ENCODE measurements at places on chromosomes 4 and X.

DNA sequence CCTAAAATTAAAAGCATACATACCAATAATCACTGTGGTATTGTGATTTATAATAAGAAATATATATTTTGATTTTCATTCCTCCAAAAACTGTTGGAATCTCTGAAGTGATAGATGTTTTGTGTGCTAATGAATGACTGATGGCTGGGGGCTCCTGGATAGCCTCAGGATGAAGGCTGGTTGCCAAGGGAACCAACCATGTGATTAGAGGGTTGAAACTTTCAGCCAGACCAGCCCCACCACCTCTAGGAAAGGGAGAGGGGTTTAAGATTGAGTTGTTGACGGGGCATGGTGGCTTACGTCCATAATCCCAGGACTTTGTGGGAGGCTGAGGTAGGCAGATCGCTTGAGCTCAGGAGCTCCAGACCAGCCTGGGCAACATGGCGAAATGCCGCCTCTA, 34.0 kb downstream of the HS6ST2 start:
- no peak for DNase-seq

DNA sequence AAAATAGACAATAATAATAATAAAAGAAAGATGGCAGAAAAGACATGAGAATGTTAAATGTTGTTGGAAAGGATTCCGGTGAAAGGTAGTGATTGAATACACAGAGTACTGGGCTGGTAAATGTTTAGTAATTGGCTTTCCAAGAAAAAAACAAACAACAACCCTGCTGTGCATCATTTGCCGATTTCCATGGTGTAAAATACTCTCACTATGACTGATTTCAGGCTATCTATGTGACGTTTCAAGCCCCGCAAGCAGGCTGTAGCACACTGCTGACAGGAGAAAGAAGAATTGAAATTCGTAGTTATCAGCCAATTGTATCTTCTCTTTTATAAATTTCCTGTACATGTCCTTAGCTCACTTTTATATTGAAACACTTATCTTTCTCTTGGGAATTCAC, 13.6 kb upstream of the SEPTIN6 start:
- no peak for DNase-seq

DNA sequence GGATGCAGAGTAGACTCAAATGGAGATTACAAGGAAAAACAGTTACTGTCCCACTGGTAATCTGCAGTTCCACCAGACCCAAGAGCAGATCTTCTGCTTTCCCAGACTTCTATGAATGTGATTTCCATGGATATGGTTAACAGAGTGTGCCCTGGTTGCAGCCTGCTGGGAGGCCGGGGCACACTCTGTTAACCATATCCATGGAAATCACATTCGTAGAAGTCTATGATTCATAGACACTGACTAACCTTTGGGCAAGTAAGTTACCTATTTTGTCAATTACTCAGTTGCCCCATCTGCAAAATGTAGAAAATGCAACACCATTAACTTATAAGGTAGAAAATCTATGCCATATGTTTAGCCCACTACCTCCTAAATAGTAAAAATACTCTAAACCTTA, 443.1 kb upstream of the PITX2 start:
- DNase-seq = no peak

DNA sequence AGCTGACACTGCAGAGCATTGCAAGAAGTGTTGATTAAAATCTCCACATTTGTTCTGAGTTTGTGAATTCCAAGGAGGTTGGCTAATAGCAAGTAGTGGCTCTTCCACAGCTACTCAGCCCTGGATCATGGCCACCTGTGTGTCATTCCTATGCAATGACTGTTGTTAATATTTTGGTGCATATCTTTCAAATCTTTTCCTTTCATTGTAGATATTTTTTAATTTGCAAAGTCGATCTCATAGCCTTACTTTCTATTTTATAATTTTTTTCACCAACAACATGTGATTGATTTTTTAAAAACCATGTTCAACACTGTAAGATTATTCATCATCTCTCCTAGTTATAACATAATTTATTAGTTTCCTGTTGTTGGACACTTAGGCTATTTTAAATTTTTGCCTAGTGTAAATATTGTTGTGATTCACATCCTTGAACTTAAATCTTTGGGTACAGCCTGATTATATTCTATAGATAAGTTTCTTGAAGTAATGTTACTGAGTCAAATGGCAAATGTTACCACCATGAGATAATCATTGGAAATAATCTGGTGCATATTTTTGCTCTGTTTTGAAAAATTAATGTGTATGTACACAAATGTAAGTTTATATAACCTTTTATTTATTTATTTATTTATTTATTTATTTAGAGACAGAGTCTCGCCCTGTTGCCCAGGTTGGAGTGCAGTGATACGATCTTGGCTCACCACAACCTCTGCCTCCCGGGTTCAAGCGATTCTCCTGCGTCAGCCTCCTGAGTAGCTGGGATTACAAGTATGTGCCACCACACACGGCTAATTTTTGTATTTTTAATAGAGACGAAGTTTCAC, 17.1 kb upstream of the ARHGAP10 start:
- DNase-seq = no peak

- no peak for DNase-seq
Measured at GRCh38 chr4:17511051-17511450, 839 bp downstream of the QDPR start.

- DNase-seq = no peak
Measured at GRCh38 chrX:70168238-70169188, 8.8 kb upstream of the DGAT2L6 start.

DNA sequence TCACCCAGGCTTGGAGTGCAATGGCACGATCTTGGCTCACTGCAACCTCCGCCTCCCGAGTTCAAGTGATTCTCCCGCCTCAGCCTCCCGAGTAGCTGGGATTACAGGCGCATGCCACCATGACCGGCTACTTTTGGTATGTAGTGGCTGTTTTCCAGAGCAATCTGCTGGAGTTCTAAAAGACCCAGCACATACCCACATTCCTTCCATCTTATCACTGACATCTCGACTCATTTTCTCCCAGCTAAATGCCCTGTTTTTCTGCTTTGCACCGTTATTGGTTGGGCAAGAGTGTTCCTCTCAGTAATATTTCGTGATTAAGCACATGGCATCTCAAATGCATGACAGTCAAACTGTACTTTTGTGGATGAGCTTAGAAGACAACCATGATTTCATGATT, 53.7 kb downstream of the PRKX start:
- no peak for DNase-seq

DNA sequence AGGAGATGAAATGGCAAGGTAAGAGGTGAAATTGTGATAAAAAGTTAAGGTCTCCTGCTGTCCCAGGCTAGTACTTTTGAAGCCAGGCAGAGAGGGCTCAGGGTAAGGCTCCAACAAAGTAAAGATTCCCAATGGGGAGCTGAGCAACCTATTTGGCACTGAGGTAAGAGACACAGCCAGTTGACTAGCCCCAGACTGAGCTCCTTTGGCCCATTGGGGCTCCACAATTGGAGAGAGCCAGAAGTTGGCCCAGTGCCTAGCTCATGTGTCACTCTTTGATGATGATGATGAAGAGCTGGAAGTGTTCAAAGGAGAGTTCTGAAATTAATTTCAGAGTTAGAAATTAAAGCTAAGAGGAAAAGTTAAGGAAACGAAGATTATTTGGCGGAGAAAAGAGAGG, 94.6 kb downstream of the RLIM start:
- no peak for DNase-seq

DNA sequence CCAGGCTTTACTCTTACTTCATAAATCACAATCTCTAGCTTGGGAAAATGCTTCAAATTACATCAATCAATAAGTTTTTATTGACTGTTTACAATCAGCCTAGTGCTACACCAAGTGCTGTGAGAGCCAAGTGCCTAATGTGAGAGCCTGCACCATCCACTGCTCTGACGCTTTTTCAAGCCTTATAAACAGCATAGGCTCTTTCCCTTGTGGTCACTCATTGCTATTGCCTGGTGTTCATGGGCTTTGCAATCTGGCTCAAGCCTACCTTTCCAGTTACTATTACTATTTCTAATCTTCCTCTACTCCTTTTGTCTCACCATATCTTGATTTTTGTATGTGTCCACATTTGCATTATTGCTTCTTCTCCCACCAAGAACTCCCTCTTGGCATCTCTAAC, 77.0 kb downstream of the REELD1 start:
- no peak for DNase-seq

DNA sequence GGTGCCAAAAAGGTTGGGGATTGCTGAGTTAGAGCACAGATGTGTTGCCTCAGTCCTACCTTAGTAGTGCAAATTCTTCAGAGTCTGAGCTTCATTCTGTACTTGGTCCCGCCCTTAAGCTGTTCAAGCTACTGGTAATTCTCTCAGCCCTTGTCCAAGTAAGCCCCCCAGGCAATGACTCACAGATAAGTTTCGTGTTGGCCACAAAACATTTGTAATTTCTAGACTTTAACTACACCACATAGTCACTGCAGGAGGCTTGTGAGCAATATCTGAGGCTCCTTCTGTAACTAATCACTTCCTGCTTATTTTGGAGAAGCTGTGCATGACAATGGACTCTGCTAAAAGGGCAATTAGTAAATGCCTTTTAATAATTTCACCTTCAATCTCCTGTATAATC, 1420.5 kb downstream of the PCDH7 start:
- no peak for DNase-seq

GRCh38 chr4:119873794-119874325, 192.8 kb downstream of the MAD2L1 start:
- no peak for DNase-seq

DNA sequence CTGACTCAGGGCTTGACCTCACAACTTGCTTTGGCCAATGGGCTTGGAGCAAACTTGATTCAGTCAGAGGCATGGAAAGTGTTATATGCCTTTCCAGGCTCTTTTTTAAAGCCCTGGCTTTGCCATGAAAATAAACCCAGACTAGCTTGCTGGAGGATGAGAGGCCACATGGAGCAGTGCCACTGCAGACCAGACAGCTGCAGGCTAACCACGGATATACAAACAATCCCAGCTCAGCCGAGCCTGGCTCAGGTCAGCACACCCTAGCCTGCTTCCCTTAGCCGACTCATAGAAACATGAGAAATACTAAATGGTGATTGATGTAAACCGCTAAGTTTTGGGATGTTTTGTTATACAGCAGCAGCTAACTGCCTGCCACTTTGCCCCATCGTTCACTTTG, 345.1 kb downstream of the ARHGAP10 start:
- no peak for DNase-seq

DNA sequence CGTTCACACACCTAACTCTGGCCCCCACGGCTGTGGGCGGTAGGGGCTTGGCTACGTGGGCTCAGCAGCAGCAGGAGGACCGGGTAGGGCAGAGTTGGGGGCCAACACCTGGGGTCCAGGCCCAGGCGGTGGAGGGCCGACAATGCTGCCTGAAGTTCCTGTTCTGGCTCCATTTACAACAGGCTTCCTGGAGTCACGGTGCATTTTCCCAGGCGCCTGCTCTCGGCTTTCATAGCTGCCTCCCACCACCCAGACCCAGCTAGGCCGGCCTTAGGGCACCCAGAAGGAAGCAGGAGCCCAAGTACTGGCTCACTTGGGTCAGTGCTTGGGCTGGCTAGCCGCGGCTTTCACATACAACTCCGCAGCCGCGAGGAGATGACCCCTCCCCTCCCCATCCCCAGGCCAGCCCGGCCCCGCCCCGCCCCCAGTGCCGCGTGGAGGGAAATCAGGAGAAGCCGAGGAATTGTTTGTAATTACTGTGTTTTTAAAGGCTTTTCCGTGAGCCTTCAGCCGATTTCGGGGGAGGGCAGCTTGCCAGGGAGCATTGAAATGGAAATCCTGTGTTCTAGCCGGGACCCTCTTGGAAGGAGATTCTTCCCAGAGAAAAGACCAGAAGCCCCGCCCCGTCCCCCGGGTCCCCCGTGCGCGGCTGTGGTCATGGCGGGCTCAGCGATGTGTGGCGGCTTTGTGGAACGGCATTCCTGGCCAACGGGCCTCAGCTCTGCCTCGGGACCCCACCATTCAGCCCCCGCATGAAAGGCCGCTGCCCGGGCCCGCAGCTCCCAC, 28.5 kb downstream of the PJA1 start:
- DNase-seq = no peak

DNA sequence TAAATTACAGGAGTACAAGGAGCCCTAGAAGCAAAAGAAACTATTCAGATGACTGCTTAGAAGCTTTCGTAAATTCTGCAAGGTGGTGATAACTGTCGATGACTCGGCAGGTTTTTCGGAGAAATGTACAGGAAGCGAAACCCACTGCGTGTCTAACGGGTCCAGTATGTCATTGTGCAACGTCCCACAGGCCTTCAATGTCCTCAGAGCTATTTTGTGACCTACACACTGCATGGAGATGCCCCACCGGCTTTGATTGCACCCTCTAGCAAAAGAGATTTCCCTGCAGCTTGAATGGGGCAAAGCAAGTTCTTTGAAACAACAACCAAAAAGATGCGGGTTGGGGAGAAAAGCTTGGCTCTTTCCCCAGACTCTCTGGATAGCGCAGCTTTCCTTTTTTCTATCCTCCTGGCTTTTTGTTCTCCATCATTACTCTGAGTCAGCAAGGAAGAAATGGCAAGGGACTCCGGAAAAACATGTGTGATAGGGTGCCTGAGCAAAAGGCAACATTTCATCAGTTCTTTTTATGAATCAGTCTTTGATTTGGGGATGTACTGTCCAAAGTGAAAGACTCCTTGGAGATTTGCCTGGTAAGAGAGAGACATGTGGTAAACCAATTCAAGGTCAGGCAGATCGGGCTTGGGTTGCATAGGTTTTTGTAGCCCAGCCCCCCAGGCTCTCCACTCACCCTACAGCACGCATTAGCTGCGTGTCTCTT, 112.0 kb upstream of the TBL1X start:
- no peak for DNase-seq

DNA sequence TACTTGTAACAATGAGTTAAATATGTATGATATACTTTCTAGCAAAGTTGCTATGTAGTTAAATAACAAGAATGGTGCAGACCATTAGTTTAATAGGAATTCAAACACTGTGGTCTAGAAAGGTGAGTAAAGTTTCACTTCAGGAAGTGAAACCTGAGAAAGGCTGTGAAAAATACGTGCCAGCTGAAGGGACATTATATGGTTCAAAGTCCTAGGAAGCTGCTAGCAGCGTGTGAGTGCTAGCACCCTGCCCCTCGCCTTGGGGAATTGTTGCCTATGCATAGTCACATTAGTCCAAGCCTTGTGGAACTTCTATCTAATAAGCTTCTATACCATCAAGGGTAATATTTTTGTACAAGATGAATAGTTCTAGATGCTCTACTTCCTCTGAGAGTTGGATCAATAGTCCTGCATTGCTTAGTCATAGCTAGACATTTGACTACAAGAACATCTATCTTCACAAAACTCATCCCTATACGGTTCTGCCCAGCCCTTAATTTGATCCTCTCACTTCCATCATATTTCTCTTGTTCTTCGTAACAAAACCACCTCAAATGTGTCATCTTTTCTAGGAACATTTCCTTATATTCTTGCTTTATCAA, 45.8 kb upstream of the ARSJ start:
- DNase-seq = no peak

- no peak for DNase-seq
Measured at GRCh38 chr4:124055896-124056295, 656.6 kb downstream of the ANKRD50 start.
